ENCODE measurements at places on chromosomes 6 and 20. TPM values are rescaled to one million over a fixed set of nuclear protein-coding genes. Genes with fewer than 3 reads are reported as not detected.

GRCh38 chr20:17418737-17419136 lies 112.4 kb downstream of the BFSP1 start:
- DNase-seq: no peak

DNA sequence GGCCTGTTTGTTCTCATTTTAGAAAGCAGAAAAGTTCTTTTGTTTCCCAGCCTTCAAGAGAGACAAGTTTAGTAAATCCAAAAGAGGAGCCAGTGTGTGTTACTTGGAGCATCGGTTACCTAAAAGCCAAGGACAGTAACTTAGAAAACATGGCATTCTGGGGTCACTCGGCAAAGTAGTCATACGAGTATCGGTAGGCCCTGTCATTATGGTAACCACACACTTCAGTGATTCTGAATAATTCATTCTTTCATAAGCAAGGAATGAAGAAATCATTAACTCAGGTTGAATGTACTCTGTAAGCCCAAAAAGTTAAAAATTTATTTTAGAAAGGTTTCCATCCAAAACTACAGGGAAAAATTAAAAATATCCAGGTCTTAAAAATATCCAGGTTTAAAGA lies 34.0 kb downstream of the CNKSR3 start:
- no peak for DNase-seq

- DNase-seq: no peak
Observed at GRCh38 chr6:122109075-122109474, 290.4 kb upstream of the HSF2 start.

GRCh38 chr20:33061658-33062028 lies 7.9 kb downstream of the BPIFB3 start:
- no peak for DNase-seq

GRCh38 chr6:149340200-149340599 lies 22.7 kb downstream of the TAB2 start:
- DNase-seq: no peak

- DNase-seq: no peak
Observed at GRCh38 chr6:145551164-145551563, 184.2 kb downstream of the EPM2A start.

DNA sequence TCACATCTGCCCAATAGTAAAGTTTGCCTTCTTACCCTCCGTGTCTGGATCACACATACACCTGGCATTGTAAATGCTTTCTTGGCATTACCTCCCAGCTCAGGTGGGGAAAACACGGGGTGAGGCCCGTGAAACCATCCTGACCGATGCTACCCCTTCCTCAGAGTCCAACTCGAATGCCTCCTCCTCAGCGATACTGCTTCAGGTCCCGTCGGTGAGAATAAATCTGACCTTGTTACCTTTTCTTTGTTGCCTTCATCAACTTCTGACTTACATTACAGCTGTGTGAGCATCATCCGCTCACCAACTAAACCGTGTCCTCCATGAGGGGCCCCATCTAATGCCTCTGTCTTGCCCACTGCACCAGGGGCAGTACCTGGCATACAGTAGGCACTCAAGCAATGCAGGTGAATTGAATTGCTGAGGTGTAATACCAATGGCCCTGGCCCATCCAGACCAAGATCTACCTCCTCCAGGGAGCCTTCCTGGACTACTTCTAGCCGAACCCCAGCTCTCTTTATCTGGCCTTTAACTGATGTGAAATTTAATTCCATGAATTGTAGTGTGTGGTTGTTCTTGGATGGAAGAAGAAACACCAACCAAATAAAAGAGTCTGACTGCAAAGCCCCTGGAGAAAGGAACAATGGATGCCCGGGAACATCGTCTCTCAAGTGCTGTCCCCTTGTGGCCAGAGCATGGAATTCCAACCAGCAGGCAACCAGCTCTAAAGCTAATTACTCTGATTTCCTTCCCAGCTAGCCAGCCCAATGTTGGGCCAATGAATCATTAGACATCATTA lies 141.5 kb downstream of the ANKRD60 start:
- DNase-seq: no peak

JPH2 gene
- not detected for total RNA-seq

C20orf202 gene
- total RNA-seq: not detected

MAP3K5 gene
- 12.9 TPM for total RNA-seq

LY6G6C gene
- total RNA-seq: not detected
